ENCODE measurements at places on chromosomes 7 and 10. TPM values are rescaled to one million over a fixed set of nuclear protein-coding genes. Genes with fewer than 3 reads are reported as not detected.

NEUROD6 gene
- total RNA-seq, result not detected

MRLN gene
- total RNA-seq, result not detected

DDC gene
- total RNA-seq, result not detected

IQUB gene
- 0.57 TPM for total RNA-seq

TRIM50 gene
- not detected for total RNA-seq

OR6V1 gene
- not detected for total RNA-seq

CLCN1 gene
- total RNA-seq, result not detected

All from placental pericyte (primary cell).